Stimulated activated CD4-positive, alpha-beta T cell treated with anti-CD3 and anti-CD28 coated beads, Interleukin-15, amount 100 ng/mL, for 1 hour (primary cell): ENCODE measurements at places on chromosomes 4 and X.

- DNase-seq = no peak
Observed at GRCh38 chrX:148788449-148788848, 288.0 kb downstream of the AFF2 start.

GRCh38 chr4:152947311-152947710 is 11.2 kb downstream of the FHDC1 start:
- DNase-seq = no peak

DNA sequence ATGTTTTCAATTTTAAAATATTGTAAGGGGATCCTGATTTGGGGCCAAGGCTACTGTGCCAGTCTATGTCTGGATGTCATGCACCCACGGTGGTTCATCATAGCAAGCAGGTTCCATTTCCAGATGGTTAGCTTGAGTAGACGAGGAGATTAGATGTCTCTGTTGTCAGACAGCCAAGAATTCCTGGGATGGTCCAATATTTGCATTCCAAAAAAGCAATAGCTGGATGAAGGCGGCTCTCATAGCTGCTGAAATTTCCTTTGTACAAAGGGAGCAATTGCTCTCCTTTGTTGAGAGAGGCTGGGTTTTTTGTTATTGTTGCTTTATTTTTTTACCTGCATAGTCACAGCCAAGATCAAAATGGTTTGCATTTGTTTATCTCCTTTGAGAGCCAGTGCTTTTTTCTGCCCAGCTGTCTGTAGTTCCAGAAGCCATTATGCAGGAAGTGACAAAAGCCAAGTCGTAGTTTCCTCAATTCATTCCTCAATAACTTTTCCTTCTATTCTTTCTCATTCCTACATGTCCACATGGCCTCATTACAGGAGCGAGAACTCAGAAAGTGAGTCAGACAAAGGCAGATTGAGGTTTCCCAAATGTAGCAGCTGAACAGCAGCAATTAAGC is 107.9 kb downstream of the MMRN1 start:
- no peak for DNase-seq

GRCh38 chrX:23901805-23902204 is 5.9 kb downstream of the APOO start:
- DNase-seq = no peak

GRCh38 chrX:74242484-74243138 is 61.4 kb upstream of the ZCCHC13 start:
- no peak for DNase-seq

- DNase-seq = no peak
Observed at GRCh38 chrX:154351183-154352011, 23.0 kb downstream of the FLNA start.

DNA sequence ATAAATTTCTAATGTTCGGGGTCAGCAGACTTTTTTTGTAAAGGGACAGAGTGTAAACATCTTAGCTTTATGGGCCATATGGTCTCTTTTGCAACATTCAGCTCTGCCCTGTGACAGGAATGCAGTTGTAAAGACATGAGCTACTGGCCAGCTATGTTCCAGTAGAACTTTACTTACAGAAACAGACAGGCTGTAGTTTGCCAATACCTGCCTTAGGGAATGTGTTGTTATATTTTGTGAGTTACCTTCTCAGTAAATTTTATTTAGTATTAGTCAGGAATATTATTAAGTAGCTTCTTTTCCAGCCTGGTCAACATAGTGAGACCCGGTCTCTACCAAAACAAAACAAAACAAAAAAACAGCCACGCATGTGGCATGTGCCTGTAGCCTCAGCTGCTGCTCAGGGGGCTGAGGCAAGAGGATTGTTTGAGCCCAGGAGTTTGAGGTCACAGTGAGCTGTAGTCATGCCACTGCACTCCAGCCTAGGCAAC is 48.7 kb downstream of the HTT start:
- no peak for DNase-seq

GRCh38 chr4:10091531-10092181 is 24.9 kb downstream of the WDR1 start:
- DNase-seq = no peak

- no peak for DNase-seq
Observed at GRCh38 chr4:186943411-186943810, 219.8 kb upstream of the FAT1 start.

DNA sequence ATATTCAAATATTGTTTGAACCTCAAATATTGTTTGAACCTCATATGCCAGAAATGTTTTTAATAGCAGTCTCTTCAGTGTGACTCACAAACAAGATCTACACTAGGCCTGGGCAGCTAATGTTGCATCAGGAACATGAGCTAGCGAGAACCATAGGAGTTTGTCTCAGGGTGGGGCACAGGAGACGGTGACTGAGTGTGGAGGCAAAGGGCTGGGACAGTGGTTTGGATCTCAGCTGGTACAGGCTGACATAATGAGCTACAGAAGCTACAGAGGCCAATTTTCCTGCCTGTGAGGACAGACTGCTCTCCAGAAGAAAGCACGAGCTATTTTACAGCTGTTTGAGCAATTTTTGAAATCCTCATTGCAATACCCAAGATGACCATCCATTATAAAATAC is 224.7 kb downstream of the CENPC start:
- no peak for DNase-seq

DNA sequence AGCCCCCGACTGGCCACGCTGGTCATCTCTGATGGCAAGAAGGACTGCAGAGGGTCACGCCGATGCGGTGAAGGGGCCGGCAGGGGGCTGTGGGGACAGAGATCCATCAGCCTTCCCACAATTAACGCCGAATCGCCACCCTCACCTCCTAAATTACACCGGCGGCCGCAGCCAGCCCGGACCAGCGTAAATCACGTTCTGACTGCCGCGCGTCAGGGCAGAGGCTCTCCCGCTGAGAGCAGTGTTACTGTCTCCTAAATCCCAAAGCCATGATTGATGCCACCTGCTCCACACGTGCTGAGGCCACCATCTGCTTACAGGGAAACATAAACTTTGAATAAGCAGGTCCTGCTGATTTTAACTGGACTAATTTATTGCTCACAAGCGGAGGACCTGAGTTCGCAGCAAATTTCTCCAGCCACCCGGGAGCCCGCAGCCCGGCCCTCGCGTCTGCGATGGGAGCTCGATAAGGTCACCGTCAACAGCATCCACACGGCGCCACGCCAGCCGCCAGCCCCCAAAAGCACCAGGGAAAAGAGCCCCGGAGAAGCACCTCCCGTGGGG is 127.3 kb upstream of the NKX1-1 start:
- no peak for DNase-seq

DNA sequence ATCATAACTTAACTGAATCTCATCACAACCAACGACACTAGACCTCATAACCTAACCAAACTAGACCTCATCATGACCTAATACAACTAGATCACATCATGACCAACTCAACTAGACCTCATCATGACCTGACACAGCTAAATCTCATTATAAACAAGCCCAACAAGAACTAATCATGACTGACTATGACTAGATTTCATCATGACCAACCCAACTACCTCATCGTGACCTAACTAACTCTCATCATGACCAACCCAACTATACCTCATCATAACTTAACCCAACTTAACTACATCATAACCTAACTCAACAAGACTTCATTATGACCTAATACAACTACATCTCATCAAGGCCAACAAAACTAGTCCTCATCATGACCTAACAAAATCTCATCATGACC is 86.8 kb downstream of the DHRSX start:
- no peak for DNase-seq

GRCh38 chr4:184471881-184472613 is 2.3 kb downstream of the IRF2 start:
- DNase-seq = no peak

GRCh38 chrX:138859421-138859820 is 147.9 kb upstream of the FGF13 start:
- no peak for DNase-seq

DNA sequence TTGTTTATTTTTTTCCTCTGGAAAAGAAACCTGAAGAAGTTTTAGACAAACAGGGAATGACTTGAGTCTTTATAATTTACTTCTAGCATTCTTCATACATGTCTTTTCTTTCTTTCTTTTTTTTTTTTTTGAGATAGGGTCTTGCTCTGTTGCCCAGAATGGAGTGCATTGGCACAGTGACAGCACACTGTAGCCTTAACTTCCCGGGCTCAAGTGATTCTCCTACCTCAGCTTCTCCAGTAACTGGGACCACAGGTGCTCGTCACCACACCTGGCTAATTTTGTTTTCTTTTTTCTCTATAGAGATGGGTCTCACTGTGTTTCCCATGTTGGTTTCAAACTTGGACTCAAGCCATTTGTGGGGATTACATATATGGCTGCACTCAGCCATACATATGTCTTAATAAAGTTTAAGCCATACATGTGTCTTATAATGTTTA is 71.8 kb downstream of the RAPGEF2 start:
- no peak for DNase-seq

- DNase-seq = no peak
Observed at GRCh38 chr4:67344594-67345380, 200.5 kb downstream of the CENPC start.

- DNase-seq = no peak
Observed at GRCh38 chr4:155241664-155242063, 33.2 kb downstream of the NPY2R start.

- no peak for DNase-seq
Observed at GRCh38 chrX:31091819-31092218, 20.0 kb upstream of the FTHL17 start.

- no peak for DNase-seq
Observed at GRCh38 chr4:70761276-70761816, 39.6 kb downstream of the RUFY3 start.

- no peak for DNase-seq
Observed at GRCh38 chrX:12843061-12843667, 23.7 kb upstream of the TLR7 start.

DNA sequence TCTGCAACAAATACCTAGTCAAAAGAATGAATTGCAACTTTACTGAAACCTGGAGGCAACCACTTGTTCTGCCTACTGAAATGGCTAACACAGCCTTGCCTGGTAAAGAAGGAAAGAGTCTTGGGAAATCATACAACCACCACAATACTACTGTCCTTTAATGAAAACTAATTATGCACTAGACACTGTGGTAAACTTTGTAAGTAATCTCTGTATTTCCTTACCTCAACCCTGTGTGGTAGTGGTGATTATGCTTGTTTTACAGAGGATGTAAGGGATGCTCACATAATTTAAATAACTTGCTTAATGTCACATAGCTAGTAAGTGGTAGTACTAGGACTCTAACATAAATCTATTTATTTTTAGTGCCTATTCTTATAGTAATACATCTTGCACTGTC is 44.7 kb downstream of the TMEM156 start:
- no peak for DNase-seq

DNA sequence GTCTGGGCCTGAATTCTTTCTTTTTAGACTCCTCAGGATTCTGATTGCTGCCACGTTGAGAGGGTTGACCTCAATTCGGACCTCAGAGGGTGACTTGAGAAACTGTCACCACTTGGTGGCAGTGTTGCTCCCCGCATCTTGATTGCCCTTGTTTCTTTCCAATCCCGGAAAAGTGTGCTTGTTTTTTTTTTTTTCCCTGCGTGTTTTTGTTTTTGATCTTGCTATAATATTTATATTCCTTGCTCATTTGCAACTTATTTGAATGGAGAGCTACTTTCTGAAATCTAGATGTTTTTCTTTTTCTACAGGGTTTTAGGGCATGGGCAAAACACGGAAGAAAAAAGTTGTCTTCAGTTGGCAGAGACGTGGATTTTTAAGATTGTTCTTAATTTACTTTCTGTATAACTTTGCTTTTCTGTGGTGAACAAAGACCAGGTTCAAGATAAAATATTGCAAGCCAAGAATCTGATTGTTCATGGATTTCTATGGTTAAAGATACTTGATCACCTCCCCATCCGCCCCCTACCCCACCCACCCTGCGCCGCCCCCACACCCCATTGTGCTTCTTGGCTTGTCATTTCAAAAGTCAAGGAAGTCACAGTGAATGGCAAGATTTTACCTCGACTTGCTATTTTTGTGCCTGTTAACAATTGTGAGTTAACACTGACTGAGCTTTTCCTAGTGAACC is 102.0 kb downstream of the PTTG2 start:
- peak; percentile 47 for DNase-seq

DNA sequence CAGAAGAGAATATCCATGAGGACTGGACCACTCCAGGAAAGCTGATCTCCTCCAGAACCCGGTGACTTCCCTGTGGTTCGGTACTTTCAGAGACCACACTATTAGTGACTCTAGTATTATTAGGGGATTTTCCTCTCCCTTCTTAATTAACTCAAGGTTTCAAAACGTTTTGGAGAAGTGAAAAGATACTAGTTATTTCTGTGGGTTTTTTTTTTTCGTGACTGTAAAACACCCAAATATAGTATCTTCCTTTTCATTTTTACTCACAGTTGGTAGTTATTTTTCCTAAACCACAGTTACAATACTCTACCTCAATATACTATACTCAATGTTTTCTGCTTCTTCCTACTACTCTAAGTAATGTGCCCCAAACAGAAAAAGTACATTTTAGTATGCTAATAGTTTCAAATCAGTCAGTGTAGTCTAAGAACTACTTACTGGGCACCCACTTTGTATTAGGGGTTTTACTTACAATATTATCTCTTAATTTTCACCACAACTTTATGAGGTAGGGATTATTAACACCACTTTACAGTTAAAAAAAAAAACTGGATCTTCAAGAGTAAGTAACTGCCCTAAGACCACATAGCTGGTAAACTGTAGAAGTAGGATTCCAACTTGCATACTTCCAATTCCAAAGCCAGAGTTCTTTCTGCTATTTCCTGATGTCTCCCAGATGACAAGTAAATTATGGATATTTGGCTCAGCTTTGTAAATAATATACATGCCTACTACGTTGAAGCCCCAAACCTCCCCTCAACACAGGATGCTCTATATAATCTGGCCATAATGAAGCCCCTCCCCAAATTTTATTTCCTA is 45.0 kb downstream of the SLC9A7 start:
- no peak for DNase-seq

GRCh38 chr4:154399259-154399974 is 92.2 kb downstream of the DCHS2 start:
- no peak for DNase-seq

DNA sequence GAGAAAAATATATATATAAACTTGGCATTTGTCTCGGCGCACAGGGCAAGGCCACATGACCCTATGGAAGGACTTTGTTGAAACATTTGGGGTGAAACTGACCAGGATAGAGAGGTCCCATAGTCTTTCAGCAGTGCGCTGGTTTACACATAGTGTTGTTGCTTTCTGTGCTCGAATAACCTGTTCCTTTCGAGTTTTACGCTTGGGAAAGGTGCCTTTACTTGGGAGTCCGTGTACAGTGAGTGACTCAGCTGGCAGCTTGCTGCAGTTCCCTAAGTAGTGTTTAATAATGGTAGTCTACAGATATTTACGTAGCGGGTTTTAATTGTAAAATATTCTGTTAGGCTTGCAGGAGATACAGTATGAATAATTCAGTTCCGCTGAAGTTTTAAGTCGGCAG is 578 bp downstream of the APOOL start:
- no peak for DNase-seq

GRCh38 chrX:22424919-22425318 is 152.2 kb downstream of the CBLL2 start:
- DNase-seq = no peak

GRCh38 chr4:114286262-114286810 is 306.9 kb upstream of the ARSJ start:
- no peak for DNase-seq

DNA sequence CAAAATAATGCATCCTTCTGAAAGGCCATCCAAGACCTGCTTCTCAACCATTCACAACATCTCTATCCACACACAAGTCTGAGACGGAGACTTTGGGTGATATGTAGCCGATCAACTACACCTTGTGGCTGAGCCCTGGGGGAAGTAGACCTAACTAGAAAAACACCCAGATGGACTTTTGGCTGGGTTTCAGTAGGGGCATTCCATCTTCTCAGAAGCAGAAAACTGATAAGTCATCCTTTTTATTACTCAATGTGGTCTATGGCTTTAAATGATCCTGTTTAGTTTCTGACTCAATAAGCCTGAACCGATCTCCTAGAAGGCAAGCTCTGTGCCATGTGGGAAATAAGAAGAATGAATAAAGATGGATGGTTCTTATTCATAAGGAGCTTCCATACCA is 82.5 kb upstream of the AFF2 start:
- no peak for DNase-seq
